ENCODE measurements at places on chromosomes 6 and 20. TPM values are rescaled to one million over a fixed set of nuclear protein-coding genes. Genes with fewer than 3 reads are reported as not detected.

GSTA1 gene
- total RNA-seq, result not detected

HLA-G gene
- total RNA-seq, result 0.16 TPM

TPBG gene
- total RNA-seq, result 26.8 TPM

MUC21 gene
- total RNA-seq, result not detected

POM121L2 gene
- total RNA-seq, result not detected

MLN gene
- not detected for total RNA-seq

HLA-C gene
- 189 TPM for total RNA-seq

CCN2 gene
- total RNA-seq, result 145 TPM

RTN4IP1 gene
- total RNA-seq, result 5.7 TPM

BMP2 gene
- total RNA-seq, result 2.2 TPM

HECA gene
- total RNA-seq, result 24.4 TPM

C20orf144 gene
- under 0.01 TPM for total RNA-seq

CRISP3 gene
- not detected for total RNA-seq

SNAI1 gene
- total RNA-seq, result 0.47 TPM

PNPLA1 gene
- not detected for total RNA-seq

OTOR gene
- total RNA-seq, result not detected

ABHD16B gene
- not detected for total RNA-seq

CTAGE9 gene
- not detected for total RNA-seq

RALGAPA2 gene
- 3.8 TPM for total RNA-seq

TGM2 gene
- total RNA-seq, result 12.6 TPM

BPIFB1 gene
- total RNA-seq, result not detected

TMEM200A gene
- total RNA-seq, result 31.3 TPM

CHD6 gene
- 21.2 TPM for total RNA-seq

PI16 gene
- 4.7 TPM for total RNA-seq

TNF gene
- not detected for total RNA-seq

MBOAT1 gene
- total RNA-seq, result 2.4 TPM

PHF20 gene
- total RNA-seq, result 24.7 TPM

DYNLRB1 gene
- total RNA-seq, result 57.4 TPM

NRSN1 gene
- total RNA-seq, result under 0.01 TPM

TMC2 gene
- 0.09 TPM for total RNA-seq

RNF114 gene
- 110 TPM for total RNA-seq

PI3 gene
- total RNA-seq, result not detected

VEGFA gene
- total RNA-seq, result 164 TPM

ELOVL4 gene
- 7.3 TPM for total RNA-seq

CDSN gene
- not detected for total RNA-seq

NKX2-2 gene
- total RNA-seq, result under 0.01 TPM

TREM2 gene
- not detected for total RNA-seq

OR2B6 gene
- not detected for total RNA-seq

PLA2G7 gene
- total RNA-seq, result not detected

THBS2 gene
- 213 TPM for total RNA-seq

TMEM74B gene
- total RNA-seq, result not detected

TRIM10 gene
- total RNA-seq, result not detected

USP49 gene
- 2.4 TPM for total RNA-seq

PBOV1 gene
- not detected for total RNA-seq

FAM83D gene
- 0.52 TPM for total RNA-seq

CD40 gene
- total RNA-seq, result 0.95 TPM

FOXS1 gene
- total RNA-seq, result not detected

SOBP gene
- 3.9 TPM for total RNA-seq

GABRR2 gene
- total RNA-seq, result 0.16 TPM

All from bronchial smooth muscle cell (primary cell).